ENCODE measurements at places on chromosomes 13 and 19.

DNA sequence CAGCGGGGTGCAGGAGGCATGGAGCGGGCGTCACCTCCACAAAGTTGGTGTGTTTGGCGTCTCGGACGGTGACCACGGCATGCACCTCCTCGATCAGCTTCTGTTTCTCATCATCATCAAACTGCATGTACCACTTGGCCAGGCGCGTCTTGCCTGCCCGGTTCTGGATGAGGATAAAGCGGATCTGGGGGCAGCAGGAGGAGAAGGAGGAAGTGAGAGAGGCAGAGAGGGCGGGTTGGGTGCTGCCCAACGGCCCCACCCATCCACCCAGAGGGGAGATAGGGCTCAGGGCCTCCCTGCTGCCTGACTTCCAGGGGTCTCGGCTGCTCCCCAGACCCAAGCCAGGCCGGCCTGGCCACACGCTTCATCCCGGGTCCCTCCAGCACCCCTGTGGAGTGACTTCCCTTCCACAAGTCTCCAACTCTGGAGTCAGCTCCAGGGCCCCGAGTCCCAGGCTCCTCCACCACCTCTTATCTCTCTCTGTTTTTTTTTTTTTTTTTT, 4.6 kb downstream of the AP2S1 start:
- no peak for DNase-seq

GRCh38 chr19:47421844-47422395, 2.6 kb upstream of the MEIS3 start:
- no peak for DNase-seq

- no peak for DNase-seq
Measured at GRCh38 chr13:25886438-25887214, 165.2 kb downstream of the SHISA2 start.

- no peak for DNase-seq
Measured at GRCh38 chr13:102845289-102845629, 573 bp upstream of the ERCC5 start.

- no peak for DNase-seq
Measured at GRCh38 chr13:112772539-112772909, 82.7 kb downstream of the ATP11A start.

GRCh38 chr19:34314437-34315313, 50.3 kb upstream of the GPI start:
- no peak for DNase-seq

DNA sequence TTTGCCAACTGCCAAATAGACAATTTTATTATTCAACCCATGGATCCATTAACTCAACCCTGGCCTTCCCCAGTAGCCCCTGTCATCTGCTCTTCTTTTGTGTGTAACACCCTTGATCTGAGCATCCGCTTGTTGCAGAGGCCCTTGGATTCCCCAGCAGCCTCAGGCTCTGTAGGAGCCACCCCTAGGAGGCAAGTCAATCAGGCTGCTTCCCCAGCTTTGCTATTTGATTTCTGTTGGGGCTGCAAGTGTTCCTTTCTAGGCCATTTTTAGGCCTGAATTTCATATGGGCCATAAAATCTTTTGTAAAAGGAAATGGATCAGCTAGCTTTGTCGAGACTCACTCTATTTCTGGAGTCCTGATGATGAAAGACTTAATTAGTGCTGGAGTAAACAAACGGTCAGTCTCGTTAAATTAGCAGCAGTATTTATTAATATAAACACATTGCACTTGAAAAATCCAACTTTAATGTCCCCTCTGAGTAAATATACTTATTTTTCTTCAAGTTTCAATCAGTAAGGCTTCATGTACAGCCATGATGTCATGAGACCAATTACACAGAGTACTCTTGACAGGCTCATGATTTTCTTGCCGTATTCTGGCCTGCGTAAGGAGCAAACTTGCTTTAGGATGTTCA, 105.3 kb downstream of the RGCC start:
- no peak for DNase-seq

GRCh38 chr19:9735986-9736385, 32.6 kb downstream of the ZNF846 start:
- DNase-seq = no peak

- DNase-seq = no peak
Measured at GRCh38 chr19:15532779-15533521, 24.6 kb downstream of the CYP4F22 start.

DNA sequence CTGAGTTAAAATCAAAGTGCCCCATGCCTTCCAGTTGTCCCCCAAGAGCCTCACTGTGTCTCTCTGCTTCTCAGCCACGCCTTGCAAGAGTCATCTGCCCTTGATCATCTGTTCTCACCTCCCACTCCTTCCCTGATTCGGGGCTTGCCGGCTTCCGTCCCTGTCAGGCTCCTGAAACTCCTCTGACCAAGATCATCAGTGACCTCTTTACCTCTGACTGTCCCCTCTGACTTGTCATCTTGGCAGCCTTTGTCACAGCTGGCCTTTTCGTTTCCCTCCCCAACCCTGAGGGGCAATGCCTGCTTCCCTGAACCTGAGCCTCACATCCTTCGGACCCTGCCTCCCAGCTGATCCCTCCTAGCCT, 66.3 kb downstream of the MAP4K1 start:
- no peak for DNase-seq

DNA sequence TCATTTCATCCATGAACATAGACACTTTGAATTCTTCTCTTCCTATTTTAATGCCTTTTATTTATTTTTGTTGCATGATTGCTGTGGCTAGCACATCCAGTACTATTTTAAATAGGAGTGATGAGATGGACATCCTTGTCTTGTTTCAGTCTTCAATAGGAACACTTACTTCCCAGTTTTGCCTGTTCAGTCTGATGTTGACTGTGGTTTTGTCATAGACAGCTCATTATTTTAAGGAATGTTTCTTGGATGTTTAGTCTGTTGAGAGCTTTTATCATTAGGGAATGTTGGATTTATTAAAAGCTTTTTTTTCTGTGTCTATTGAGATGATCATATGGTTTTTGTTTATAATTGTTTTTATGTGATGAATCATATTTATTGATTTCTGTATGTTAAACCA, 586.6 kb downstream of the SLITRK1 start:
- no peak for DNase-seq

- DNase-seq = no peak
Measured at GRCh38 chr13:107764046-107764445, 451.3 kb downstream of the LIG4 start.

GRCh38 chr13:41939398-41939797, 21.5 kb downstream of the VWA8 start:
- DNase-seq = no peak

- no peak for DNase-seq
Measured at GRCh38 chr19:37725181-37725580, 5.6 kb upstream of the ZNF607 start.
